Foreskin keratinocyte (primary cell): ENCODE measurements at places on chromosomes 12 and 14.

- DNase-seq: no peak
Observed at GRCh38 chr12:57085999-57086492, 2.9 kb upstream of the NAB2 start.

DNA sequence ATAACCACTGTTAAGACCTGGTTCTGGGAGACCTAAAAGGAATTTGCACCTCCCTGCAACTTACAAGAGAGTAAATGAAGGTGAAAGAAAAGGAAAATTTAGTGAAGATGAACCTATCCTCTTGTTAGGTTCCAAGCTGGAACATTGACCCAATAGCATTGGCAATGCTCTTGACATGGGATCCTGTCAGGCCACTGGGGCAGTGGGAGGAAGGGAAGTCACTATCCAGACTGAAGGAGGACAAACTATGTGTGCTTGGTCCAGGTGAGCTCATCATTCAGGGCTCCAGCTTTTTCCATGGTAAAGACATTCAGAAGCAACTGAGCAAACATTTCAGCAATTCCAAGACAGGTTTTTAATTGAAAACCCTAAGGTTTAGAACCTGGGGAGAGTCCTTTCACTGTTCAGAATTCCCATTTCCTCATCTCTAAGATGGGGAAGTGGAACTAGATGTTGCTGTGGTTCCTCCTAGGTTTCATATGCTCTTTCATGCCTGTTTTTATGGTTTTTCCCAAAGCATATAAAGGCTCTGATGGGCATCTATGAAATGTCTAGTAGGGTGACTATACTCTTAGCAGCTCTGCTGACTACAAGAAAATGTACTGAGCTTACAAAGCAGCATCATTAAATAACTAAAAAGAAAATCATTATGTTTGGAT, 33.1 kb downstream of the MAPK1IP1L start:
- no peak for DNase-seq

GRCh38 chr14:54856152-54856551, 46.5 kb downstream of the GCH1 start:
- no peak for DNase-seq

- DNase-seq: no peak
Observed at GRCh38 chr14:94041551-94042346, 15.6 kb downstream of the OTUB2 start.

DNA sequence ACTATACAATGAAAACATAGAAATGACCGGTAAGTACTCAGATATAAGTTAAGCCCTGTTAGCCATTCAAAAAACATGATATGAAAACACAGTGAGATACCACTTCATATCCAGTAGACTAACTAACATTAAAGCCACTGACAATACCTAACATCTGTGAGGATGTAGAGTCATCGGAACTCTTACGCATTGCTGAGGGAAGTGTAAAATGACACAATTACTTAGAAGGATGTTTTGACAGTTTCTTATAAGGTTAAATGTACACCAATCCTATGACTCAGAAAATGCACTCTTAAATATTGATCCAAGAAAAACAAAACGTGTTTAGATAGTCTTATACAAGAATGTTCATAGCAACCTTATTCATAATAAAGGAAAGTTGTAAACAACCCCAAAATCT, 782.9 kb downstream of the BCL11B start:
- DNase-seq: peak; percentile 52

- peak; percentile 60 for DNase-seq
Observed at GRCh38 chr14:61585598-61586543, 109.4 kb upstream of the HIF1A start.

DNA sequence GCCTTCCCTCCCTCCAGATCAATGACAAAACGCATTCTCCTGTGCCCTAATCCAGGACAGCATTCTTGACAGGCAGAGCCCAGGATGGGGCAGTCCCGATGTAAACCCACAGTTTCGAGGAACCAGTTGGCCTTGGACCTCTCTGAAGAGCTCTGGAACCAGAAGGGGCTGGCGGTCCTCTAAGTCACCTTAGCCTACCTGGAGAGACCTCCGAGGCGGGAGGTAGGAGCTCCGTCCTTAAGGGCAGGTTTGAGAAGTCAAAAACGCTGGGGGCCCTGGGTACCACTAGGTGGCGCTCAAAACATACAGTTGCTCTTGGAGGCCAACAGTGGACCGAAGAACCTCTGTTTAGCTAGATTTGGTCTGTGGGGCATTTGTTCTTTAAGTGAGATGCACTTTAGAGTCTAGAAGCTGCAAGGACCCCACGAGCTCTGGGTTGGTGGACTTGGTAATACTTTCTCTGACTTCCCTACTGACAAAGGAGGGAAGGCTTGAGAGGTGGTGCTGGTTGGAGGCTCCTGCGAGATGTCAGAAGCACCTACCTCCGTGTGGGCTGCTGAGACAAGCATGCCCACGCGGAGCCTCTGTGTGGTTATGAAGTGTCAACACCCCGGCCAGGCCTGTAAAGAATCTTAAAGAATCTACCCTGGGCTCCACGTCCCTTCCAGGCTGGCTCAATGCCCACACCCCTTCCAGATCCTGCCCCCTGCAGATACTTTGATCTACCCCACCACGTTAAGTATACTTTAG, 74.8 kb upstream of the CHST11 start:
- DNase-seq: peak; percentile 56
